ENCODE measurements at places on chromosomes 5 and 9.

DNA sequence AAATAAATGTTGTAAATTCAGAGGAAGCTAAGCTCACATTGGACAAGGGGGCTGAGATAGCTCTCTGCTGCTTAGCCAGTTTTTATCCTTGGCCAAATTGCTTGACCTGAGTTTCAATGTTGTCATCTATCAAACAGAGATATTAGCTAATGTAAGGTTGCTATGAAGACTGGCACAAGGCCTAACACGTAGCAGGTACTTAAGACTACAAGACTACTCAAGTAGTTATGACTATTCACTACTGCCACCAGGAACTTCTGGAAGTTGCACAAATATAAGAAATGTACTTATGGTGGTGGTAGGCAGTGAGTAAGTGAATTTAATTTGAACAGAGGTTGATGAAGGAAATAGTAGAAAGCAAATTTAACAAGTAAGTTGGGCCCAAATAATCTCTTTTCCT is 17.4 kb upstream of the FYB1 start:
- DNase-seq = no peak

DNA sequence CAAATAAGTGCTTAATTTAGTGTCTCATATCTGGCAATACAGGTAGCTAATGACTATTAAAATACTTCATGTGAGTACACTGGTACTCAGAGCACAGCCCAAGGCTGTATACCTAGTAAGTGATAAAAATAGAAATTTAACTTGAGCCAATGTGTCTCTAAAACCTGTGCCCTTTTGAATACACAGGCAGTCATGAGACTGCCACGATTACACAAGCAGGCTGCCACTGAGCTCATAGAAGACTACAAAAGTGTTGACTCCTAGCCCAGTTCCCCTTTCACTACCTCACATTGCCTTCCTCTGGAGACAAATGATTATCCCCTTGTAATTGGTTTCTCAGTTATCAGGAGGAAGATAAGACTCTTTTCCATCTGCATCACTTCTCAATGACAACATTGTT is 66.3 kb upstream of the PAPPA start:
- DNase-seq = no peak

DNA sequence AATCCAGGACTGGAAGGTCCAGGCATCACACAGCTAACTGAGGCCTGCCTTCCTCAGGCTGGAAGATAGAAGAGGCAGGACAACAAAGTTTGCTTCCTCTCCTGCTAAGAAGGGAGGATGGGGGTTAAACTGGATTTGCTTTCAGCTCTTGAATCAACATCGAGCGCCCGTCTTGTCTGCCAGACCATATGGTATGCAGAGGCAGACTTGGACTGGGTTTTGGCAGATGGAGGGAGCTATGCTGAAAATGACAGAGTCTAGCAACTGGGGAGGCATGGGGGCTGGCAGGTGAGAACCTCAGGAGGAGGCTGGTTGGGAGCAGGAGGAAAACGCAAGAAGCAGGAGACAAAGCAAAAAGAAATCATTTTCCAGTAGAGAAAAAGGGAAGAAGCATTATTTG is 289.5 kb upstream of the IL12B start:
- DNase-seq = no peak

DNA sequence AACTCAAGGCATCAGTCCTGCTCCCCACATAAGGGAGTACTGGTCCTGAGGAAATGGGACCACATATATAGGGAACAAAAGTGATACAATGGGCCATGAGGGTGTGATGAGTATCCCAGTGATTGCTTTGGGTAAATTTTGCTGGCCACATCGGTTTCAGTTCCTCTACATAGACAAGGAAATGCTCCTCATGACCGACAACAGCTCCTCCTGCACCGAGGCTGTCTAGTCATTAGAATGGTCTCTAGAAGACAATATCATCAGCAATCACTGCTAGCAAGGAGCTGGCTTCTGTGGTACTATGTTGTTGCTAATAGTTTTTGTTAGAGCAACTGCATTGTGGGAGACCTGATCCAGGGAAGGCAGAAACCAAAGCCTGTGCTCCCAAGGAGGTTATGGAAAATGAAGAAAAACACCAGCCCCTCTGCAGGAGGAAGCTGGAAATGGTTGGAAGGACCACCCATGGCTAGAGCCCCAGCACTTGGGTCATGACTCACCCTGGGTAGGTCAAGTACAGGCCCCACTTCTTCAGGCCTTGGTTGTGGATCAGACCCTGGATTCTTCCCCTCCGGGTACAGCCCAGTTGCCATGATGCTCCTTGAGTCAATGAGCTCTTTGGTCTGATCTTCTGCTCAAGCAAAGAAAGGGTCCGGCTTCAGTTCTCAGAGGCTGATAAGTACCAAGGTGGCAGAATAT is 3.4 kb upstream of the CTSL start:
- DNase-seq = no peak

- no peak for DNase-seq
Observed at GRCh38 chr9:38394416-38394815, 1.9 kb downstream of the ALDH1B1 start.

GRCh38 chr9:129405089-129405826 is 215.6 kb downstream of the C9orf50 start:
- DNase-seq = peak; percentile 69

- no peak for DNase-seq
Observed at GRCh38 chr9:116800885-116801284, 113.8 kb downstream of the TRIM32 start.

GRCh38 chr9:129011761-129012181 is 16.4 kb downstream of the SH3GLB2 start:
- peak; percentile 40 for DNase-seq

GRCh38 chr5:58012102-58012501 is 447.8 kb downstream of the PLK2 start:
- no peak for DNase-seq

- no peak for DNase-seq
Observed at GRCh38 chr9:21974343-21974721, 19.9 kb downstream of the CDKN2A start.

- DNase-seq = no peak
Observed at GRCh38 chr5:154209591-154210081, 19.1 kb downstream of the GALNT10 start.

DNA sequence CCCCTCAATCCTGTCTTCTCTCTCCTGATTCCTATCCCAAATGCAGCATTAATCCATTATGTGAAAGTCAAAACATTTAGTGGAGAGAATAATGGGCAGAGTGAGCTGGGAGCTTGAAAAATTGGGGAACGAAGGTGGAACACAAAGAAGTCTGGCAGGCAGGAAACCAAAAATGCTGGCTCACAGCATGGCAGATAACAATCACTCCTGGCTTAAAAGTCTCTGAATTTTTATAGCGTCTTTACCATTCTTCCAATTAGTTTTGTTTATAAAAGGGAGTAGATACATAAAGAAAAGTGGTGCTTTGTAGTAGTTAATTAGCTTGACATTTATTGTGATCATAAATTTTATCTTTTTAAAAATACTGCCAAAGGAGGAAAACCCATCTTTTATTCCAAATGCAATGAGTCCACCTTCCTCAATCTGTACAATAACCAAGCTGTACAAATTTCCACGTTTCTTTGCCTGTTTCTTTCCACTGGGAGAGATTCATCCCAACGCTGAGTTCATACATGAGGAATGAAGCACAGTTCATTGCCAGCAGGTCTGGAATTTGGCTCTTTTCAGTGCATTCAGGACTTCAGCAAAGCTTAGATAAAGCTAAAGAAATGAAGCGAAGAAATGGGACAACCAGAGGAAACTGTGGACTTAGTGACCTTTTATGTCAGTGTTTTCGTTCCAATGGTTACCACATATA is 174.7 kb downstream of the HMHB1 start:
- DNase-seq = peak; percentile 4

DNA sequence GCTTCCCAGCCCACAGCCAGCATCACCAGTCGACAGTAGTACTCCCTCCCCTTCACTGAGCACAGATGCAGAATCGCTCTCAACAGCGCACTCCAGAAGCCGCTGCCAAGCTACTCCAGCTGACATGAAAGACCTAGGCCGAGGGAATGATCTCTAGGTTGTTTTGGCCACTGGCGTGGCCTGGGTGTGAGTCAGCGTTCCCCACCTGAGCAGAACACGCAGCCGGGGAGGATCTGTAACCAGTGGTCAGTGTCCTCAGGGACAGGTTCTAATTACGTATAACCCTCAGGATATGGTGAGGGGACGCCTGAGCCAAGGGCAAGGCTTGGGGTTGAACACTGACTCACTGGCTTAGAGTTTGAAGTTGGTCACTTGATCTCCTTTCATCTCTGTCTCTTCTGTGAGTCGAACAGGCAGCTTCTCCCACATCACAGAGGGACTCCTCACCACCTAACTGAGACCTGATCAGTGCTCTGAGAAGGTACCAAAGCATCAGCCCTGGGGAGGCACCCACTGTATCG is 76.9 kb upstream of the IL17B start:
- no peak for DNase-seq

DNA sequence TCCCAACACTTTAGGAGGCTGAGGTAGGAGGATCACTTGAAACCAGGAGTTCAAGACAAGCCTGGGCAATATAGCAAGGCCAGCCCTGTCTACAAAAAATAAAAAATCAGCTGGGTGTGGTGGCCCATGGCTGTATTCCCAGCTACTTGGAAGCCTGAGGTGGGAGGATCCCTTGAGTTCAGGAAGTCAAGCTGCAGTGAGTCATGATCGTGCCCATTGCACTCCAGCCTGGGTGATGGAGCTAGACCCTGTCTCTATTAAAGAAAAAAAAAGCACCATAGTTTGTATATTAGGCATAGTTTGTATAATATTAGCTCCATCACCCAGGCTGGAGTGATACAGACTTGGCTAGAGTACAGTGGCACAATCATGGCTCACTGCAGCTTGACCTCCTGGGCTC is 9.6 kb upstream of the NME5 start:
- no peak for DNase-seq

DNA sequence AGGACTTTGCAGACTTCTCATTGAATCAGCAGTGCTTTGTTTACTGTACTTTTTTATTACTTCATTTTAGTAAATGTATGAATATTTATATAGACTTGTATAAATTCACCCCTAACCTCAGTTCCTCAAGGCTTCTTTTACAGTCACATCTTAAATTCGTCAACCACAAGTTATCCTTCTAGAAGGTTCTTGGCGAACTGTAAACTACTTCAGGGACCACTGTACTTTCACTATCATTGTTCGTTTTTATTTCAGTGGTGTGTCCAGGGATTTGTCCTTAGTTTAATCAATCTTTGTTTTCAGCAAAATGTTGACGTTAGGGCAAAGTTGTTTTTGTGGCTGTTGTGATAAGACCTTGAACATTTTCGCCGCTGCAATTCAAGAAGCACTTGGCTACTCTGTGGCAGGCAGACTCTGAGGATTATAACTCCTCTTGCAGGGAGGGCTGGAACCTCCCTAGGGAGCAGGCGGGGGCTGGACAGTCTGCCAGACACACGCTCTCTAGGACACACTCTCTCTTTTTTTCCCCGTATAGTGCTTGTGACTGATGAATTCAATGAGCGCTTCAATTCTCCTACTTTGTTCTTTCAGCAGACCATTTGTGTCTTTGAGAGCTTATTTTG is 252.8 kb downstream of the FBXL7 start:
- peak; percentile 37 for DNase-seq

GRCh38 chr5:119270121-119270565 is 85.7 kb upstream of the TNFAIP8 start:
- no peak for DNase-seq

GRCh38 chr5:127031147-127031862 is 947 bp upstream of the MARCHF3 start:
- DNase-seq = peak; percentile 83

DNA sequence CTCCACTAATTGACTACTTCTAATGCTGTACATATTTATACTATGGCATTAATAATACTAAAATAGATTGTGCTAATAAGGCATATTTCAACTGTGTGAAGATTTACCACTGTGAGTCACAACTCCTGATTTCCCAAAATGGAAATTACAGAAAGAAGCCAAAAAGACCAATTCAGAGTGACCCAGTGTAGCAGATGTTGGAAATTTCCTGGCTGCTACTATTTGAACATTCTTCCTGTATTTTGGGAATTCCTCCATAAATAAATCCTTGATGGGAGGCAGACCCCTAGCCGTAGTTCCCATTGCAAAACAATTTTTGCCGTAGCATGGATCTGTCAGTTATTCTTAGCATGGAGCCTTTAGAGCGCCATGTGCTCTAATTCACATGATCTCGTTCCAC is 11.4 kb upstream of the PRUNE2 start:
- no peak for DNase-seq

DNA sequence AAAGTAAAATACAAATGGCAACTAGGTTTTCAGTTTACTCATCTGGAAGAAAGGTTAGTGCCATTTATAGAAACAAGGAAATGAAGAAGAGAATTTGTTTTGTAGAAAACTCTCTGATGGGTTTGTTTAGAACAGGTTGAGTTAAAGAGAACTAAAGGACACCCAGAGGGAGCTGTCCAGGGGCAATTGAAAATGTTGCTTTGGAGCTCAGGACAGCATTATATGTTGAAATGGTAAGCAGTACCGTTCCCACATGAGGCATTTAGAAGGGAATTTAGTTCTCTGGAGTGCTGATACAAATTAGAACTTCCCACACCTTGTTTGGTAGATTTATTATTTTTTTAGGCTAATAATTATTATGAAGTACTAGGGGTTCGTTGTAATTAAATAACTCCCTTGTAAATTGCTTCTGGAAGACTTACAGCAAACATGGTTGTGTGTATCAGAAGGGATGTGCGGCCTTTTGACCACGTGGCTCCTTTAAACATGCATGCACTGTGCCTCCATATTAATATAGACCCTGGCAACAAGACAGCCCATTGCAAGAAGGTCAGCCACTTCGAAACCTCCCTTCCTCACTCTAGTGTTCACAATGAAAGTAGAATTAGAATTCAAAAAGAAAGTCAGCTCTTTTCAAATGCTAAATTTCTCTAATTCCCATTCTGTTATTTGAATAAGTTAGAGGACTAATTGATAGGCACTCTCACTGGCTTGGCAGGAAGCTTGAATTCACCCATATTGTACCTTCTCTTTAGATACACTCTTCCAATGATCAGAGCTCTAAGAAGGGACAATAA is 71.7 kb downstream of the ZNF462 start:
- DNase-seq = no peak

DNA sequence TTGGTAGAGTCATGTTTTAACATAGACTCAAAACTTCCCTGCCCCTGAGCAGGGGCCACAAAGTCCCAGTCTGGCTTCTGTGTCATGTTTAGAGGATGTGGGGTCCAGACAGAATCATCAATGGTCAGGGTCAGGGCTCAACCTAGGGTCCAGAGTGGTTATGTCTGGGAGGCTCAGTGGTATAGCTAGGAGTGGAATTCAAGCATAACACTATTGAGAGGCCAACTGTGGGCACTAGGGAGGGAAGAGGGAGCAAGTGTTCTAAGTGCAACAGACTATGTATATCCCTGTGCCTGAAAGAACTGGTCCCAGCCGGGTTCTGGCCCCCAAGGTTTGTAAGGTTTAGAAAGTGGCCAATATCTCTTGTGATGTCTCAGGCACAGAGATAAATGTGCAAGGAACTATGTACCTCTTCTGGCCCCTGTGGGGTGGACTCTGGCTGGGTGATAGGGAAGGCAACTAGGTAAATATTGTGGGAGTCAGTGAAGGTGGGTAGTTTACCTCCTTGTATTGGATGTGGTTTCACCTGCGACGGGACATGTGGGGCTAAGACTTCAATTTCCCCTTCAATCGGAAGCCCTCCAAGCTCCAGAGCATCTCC is 14.0 kb downstream of the MYORG start:
- no peak for DNase-seq

GRCh38 chr9:101062686-101063085 is 34.2 kb downstream of the PLPPR1 start:
- DNase-seq = no peak
